Ovary (tissue), 10 donors: ENCODE measurements at places on chromosomes 5 and 9. TPM values are rescaled to one million over a fixed set of nuclear protein-coding genes. Genes with fewer than 3 reads are reported as not detected.

GRCh38 chr9:137694962-137695875 lies 76.4 kb downstream of the EHMT1 start:
- DNase-seq: no peak

- no peak for DNase-seq
Observed at GRCh38 chr9:127976498-127976897, 4.3 kb downstream of the EEIG1 start.

- DNase-seq: no peak
Observed at GRCh38 chr5:68818057-68818695, 275.6 kb upstream of the SLC30A5 start.

DNA sequence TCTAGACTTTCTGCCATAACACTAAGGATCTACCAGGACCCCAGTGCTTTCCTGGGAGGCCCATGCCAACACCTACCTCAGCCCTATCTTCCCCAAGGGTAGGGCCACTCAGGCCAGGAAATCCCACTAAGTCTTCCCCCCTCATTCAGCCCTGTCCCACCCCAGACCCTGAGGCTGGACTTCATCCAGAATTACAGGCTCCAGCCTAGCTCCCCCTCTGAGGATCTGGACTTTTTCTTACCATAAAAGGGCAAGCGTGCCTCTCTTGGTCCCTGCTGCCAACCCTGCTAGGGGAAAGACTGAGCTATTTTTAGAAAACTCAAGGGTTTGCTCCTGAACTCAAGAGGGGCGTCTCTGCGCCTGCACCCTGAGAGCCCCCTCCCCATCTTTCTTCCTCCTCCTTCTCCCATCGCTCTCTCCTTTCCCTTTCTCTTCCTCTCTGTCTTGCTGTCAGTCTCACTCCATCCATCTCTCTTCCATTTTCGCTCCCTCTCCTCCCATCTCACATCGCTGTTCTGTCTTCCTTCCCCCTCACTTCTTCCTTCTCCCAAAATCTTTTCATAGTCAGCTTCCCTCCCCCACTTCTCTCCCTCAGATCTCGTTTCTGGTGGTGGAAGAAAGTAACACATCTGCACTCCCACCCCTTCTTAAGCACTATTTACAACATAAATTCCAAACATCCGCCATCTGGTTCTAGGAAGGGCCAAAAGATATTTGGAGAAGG lies 38.1 kb upstream of the IL17B start:
- peak; percentile 68 for DNase-seq

- DNase-seq: no peak
Observed at GRCh38 chr5:80125022-80125961, 90.1 kb downstream of the THBS4 start.

DNA sequence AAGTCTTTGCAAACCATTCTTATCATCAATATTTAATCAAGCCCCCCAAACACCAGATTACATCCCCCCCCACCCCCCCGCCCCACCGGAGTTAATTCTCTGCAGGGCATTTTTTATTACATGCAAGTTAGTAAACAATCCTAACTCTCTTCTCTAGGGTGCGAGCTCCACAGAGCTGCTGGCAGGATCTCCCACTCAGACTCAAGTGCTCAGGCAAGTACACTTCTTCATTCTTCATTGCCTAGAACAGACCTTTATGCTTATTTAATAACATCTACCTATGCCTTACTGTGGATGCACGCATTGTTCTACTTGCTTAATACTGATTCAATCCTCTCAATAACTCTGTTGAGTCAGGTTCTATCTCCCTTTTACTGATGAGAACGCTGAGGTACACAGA lies 9.9 kb downstream of the SAXO1 start:
- no peak for DNase-seq

GRCh38 chr5:72906806-72907205 lies 49.0 kb upstream of the FCHO2 start:
- DNase-seq: no peak

- peak; percentile 63 for DNase-seq
Observed at GRCh38 chr9:134025606-134026541, 593 bp downstream of the BRD3OS start.

The FOXD4L3 gene
- not detected for total RNA-seq

GRCh38 chr5:102049517-102049916 lies 246.6 kb downstream of the SLCO4C1 start:
- no peak for DNase-seq

The CDH9 gene
- total RNA-seq: not detected

DNA sequence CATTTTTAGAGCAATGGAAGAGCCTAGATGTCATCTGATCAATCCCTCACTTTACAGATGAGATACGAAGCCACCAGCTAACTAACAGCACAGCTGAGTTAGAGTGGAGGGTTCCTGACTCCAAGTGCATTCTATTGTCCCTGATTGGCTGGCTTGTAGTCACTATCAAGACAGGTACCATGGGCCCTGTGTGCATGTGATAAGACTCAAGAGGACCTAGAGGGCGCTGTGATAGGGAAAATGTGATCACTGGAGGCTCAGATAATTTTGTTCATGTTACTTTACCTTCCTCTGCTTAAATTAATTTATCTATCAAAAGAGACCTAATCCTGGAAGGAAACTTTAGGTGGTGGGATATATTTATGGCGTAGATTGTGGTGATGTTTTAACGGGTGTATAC lies 19.5 kb upstream of the SNAPC3 start:
- no peak for DNase-seq

DNA sequence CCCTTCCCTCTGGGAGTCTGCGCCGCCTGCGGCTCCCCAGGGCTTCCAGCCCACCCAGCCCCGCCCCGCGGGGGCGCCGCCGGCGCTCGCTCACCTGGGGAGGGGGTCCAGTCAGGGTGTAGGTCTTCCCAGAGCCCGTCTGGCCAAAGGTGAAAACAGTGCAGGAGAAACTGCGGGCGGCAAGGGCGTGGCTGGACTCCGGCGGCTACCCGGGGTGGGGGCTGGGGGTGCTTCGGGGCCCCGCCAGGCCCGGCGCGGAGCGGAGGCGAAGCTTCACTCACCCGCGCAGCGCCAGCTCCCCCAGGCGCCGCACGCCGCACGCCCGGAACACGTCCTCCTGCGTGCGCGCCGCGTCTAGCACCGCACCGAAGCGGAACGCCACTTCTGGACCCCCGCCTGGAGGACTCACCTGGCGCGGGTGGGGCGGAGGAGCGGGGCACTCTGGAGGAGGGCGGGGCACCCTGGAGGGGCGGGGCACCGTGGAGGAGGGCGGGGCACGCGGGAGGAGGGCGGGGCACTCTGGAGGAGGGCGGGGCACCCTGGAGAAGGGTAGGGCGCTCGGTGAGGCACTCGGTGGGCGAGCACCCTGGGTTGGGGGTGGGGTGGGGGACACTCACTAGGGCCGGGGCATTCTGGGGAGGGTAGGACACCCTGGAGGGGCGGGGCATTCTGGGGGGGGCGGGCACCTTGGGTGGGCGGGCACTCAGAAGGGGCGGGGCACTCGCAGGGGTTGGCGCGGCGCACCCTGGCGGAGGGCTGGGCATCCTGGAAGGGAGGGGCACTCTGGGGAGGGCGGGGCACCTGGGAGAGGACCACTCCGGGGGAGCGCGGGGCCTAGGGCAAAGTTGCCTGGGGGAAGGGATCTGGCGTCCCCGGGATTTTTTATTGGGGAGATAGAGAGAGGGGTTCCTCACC lies 814 bp downstream of the KIF12 start:
- DNase-seq: no peak

GRCh38 chr5:168790671-168791250 lies 211.6 kb upstream of the PANK3 start:
- no peak for DNase-seq

DNA sequence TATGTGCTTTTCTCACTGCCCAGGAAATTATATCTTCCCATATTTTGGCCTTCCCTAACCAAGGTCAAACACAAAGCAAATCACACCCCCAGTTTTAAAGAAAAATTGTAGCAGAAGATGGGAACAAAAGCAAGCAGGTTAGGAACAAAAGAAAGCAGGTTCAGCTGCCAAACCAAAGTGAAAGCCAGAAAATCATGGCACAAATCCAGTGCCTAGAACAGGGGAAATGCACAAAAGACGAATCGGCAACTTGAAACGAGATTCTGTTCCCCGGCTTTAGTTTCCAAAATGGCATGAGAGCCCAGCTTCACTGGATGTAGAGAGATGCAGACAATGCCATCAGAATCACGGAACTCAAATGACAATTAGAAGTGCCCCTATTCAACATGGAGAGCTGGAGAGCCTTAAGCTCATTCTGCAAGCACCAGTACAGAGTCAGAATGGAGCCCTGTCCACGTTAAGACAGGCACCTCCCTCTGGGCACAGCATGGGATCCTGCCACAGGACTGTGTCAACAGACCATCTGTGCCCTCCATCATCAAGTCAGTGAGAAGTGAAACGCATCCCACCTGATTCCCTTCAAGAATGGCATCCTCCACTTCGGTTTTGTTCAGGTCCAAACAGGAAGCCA lies 13.8 kb downstream of the DNAH5 start:
- DNase-seq: no peak

DNA sequence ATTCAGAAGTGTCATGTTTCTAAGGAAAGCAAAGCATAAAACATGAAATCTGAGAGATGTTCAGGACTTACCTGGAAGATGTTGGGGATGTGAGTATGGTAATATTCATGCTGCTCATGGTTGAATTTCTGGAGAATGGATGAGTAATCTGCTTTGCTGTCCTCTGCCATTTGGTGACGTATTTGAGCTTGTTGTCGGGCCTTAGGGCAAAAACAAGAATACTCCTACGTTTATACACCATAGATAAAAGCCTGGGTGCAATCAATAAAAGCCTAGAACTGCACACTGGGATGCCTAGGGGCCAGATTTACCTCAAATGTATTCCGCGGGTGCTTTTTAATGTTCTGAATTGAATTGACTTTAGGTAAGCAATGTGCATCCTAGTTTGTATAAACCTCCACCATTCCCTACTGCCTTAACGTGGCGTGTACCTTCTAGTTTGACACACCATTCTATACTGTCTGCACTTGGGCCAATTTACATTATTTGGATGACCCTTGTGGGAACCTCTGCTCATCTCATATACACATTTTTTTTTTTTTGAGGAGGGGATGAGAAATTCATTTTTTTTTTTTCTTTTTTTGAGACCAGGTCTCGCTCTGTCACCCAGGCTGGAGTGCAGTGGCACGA lies 94.4 kb downstream of the USP20 start:
- no peak for DNase-seq

GRCh38 chr9:74983709-74984108 lies 31.0 kb upstream of the C9orf40 start:
- DNase-seq: no peak

GRCh38 chr5:162852134-162852533 lies 585.3 kb upstream of the CCNG1 start:
- DNase-seq: no peak

DNA sequence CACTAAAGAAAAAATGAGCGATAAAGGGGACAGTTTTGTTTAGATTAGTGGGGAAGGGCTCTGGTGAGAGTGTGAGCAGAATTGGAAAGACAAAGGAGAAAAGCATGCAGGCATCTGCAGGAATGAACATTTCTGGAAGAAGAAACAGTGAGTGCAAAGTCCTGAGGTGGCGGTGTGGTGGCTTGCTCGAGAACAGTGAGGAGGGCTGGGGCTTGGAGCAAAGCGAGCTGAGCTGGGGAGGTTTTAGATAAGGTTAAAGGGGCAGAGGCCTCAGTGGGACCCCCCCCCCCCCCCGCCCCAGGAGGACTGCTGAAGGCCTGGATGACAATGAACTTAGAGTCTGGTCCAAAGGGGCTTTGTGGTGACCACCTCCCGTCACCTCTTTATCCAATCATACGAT lies 202.7 kb upstream of the MVB12B start:
- no peak for DNase-seq
